ENCODE measurements at places on chromosomes 4 and X. TPM values are rescaled to one million over a fixed set of nuclear protein-coding genes. Genes with fewer than 3 reads are reported as not detected.
A peak's percentile ranks its signal among the peaks of the same experiment; 100 is the strongest.

DNA sequence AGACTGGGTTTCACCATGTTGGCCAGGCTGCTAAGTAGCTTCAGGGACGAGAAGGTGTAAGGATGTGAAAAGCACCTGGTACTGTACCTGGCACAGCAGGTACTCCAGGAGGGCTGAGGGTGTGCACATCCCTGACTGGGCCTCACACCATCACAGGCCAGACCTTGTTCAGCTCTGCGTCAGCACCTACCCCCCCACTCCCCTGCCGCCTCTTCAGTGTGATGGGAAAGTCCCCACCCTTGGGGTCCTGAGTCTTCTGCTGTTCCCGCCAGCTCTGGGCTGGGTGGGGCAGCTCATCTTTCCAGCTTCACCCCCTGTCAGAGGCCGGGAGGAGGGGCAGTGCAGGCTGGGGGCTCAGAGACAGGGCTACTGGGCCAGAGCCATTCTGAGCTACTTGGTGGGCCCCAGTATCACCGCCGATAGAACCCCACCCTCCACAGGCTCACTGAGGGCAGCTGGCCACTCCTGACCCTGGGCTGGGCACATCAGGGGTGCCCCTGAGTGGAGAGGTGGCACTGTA, 6.7 kb upstream of the SH3BP2 start:
- peak; percentile 47 for DNase-seq

GRCh38 chr4:144355811-144356757, 215.6 kb upstream of the GYPA start:
- no peak for DNase-seq

TBX22 gene
- total RNA-seq, result not detected

USP53 gene
- total RNA-seq, result 49.7 TPM

DNA sequence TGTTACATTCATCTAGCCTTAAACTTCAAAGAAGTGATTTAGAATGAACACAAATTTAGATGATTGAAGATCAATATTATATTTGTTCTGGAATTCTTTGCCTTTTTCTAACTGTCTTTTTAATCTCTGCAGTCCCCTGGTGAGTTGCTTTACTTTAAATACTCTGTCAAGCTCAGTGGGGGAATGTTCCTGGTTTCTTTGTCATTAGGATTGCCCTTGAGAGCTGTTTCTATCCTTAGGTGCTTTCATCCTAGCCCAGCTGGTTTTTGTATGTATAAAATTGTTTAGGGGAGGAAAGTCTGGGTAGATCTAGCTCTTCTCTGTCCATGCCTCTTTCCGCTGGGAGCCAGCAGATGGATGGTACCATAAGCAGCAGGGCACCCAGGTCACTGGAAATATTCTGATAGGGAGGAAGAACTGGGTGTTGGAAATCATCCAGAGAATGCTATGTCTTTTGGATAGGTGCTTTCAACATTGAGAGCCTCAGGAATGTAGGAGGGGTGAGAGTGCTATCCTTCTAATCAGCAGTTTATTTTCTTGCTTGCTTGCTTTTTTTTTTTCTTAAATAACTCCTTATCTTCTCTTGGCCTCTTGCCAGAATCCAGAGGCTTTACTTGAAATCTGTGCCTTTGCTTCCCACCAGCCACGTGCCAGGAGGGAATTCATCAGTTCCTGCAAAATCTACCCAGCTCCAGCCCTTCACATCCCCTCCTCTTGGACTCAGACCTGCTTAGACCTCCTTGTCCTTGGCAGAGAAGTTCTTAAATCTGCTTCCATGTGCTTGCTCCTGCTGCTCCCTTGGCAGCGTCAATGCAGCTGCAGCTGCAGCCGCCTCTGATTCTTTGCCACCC, 215.3 kb upstream of the ANXA3 start:
- no peak for DNase-seq

BTK gene
- 1.3 TPM for total RNA-seq

- DNase-seq, result no peak
Measured at GRCh38 chr4:175954685-175955084, 111.0 kb upstream of the WDR17 start.

DNA sequence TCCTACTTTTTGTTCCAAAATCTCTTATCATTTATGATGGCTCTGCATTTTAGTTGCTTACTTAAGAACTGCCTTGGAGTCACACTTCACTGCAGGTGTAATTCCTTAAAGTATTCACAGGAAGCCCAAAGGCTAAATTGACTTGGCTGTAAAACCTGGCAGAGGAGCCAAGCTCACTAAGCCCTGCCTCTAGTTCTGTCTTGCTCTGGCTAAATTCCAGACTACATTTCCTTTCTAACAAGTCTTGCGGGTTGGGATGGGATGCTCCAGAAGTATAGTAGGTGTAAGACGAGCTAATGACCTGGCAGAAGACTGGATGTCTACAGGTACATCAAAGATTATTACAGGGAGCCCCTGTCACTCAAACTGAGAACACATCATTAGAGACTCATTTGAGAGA, 924.0 kb upstream of the INTU start:
- DNase-seq, result no peak
